ENCODE measurements at places on chromosomes 5 and 9.

GRCh38 chr5:181041043-181041442, 977 bp downstream of the BTNL9 start:
- DNase-seq, result no peak

DNA sequence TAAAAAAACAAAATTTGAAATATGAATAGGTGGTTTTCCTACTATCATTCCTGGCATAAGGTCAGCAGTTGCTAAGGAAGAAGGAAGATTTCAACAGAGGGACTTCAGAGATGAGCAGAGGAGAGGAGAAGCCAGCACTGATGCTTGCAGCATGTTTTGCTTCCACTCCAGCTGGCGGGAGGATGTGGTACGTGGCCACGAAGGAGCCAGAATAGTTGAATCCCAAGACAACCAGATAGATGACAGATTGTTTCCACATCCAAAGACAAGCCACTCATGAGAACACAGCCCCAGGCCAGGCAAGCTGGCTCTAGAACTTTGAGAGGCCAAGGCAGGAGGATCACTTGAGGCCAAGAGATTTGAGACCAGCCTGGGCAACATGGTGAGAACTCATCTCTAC, 15.1 kb downstream of the TIMD4 start:
- DNase-seq, result no peak

DNA sequence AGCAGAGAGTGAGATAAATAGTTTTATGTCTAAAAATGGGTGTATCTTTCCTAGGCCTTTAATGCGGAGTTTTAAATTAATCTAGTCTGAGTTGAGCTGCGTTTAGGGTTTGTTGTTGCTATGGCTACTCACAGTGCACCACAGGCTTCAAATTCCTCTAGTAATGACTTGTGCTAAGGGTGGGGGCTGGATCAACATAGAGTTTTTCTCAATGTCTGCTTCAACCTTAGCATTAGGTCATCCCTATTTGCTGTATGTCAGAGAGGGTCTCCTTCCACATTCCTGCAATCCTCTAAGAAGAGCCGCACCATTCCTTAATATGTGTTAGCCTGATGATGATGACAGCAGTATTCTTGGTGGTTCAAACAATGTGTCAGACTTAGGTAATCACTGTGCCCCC, 465.6 kb upstream of the KIF2A start:
- DNase-seq, result no peak

DNA sequence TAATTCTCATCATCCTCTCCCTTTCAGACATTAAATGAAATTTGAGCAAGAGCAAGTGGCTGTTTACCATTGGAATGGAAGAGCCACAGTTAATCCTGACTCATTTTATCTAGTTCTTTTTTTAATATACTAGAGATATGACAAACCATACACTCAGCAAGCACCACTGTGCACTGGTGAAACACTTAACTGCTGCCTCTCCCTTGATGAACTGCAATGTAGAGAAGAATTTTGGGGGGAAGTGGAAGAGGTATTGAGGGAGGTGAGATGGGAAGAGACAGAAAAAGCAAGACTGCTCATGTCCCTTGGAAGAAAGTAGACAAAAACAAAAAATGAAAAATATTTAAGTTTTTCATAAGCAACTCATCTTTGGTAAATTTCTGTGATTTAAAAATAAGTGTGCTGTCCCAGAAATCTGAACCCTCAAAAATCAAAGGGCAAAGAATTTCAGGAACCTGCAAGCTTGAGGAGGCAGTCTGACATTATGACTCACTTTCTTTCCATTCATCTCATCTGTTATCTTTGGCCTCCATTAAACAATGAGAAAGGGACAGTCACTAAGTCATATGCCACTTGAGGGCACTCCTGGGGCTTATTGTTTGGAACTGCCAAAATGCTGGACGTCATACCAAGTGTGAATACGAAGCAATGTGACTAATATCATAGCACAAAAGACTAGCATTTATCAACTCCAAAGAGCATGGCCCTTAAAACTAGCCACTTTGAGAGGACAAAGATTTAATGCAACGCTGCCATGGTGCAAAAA, 566.8 kb upstream of the DMAC1 start:
- no peak for DNase-seq

DNA sequence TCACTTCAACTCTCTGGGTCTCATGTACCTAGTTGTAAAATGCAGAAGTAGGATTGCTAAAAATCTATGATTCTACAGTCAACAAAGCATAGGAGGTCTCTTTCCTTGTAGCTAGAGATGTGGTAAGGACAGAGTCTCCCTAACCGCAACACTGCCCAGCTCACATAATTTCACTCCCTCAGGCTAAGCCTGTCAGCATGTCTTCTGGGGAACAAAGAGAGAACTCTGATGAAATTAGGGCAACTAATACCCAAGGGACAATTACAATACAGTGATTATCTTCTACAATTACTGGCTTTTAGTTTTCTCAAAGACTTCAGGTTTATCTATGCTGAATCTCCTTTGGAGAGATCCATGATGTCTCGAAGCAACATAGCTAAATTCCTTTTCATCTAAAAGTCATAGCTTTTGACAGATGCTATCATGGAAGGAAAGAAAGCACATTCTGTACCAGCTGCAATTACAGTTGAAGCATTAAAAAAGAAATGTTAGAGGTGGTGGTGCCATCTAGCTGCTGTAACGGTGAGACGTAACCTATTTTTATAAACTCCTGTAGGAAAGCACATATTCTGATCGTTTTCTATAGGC, 141.1 kb upstream of the TARS1 start:
- DNase-seq, result no peak

- DNase-seq, result no peak
Observed at GRCh38 chr9:99438596-99438995, 216.5 kb downstream of the SEC61B start.

DNA sequence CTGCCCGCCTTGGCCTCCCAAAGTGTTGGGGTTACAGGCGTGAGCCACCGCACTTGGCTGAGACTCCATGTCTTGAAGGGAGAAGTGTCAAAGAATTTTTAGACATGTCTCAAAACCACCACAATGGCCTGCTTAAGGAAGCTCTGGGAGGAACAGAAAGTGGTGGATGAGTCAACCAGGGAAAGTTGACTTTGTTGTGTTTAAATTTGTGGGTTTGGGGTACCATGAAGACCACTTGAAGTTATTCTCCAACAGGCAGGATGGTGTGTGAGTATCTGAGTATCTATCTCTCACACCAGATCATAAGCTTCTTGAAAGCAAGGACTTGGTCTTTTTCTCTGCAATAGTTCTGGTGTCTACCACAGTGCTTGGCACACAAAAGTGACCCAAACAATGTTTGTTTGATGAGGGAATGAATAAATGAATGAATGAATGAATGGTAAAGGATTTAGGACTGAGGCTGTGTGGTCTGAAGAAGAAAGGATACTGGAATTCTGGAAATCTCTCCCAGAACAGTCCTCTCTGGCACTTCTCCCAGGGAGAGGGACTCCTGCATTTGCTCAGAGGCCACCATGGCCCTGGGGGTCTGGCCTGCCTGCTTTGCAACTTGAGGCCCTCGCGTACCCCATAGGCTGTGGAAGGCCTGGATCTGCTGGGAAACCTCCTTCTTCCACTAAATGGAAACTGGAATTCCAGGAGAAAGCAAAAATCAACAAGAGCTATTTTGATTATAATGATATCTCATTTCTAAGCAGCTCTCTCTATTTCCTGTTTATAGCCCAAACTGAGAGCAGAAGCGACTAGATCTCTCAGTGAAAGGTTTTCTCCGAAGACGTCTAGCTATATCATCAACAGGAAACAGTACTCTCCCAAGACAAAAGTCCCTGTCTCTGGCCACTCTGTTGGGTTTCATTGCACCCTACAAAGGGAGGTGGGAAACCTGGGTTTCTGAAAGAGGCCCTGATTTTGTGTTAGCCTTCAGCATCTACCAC, 187.9 kb downstream of the PALM2AKAP2 start:
- DNase-seq, result no peak

GRCh38 chr5:159405611-159406031, 75.3 kb upstream of the IL12B start:
- no peak for DNase-seq

DNA sequence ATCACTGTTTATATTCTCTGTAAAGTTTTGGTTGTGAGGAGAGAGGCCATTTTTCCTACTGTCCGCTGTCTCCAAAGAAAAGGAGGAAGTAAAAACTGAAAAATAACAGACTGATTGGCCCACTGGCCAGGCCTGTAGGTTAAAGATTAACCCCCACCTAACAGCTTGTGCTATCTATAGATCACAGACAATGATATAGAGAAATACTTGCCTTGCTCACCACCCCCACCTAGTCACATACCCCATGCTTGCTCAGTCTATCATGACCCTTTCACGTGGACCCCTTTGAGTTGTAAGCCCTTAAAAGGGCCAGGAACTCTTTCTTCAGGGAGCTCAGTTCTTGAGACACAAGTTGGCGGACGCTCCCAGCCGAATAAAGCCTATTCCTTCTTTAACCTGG, 357.4 kb downstream of the PRDM9 start:
- DNase-seq, result no peak

DNA sequence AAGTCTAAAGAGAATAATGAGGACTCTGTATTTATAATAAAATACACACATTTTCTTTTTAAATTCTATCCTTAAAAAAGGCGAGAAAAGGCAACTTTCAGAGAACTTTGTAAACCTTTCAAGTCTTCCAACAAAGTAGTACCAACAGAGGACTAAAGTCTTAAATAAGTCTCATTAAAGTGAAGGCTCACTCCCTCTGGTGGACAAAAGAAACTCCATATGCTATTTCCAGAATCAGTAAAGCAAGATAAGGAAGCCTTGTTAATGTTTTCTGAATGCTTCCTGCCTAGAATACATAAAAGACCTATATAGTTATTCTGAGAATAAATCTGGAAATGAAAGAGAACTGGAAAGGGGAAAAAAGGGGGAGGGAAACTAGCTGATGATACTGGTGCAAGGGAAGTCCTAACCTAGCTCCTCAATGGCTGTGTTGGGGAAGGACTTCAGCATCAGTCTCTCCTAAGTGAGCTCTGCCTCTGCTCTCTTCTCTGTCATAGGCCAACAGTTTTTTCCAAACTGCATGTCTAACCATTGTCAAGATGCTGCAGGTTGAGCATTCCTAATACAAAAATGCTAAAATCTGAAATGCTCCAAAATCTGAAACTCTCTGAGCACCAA, 7.2 kb downstream of the HMGCS1 start:
- DNase-seq, result peak; percentile 7

DNA sequence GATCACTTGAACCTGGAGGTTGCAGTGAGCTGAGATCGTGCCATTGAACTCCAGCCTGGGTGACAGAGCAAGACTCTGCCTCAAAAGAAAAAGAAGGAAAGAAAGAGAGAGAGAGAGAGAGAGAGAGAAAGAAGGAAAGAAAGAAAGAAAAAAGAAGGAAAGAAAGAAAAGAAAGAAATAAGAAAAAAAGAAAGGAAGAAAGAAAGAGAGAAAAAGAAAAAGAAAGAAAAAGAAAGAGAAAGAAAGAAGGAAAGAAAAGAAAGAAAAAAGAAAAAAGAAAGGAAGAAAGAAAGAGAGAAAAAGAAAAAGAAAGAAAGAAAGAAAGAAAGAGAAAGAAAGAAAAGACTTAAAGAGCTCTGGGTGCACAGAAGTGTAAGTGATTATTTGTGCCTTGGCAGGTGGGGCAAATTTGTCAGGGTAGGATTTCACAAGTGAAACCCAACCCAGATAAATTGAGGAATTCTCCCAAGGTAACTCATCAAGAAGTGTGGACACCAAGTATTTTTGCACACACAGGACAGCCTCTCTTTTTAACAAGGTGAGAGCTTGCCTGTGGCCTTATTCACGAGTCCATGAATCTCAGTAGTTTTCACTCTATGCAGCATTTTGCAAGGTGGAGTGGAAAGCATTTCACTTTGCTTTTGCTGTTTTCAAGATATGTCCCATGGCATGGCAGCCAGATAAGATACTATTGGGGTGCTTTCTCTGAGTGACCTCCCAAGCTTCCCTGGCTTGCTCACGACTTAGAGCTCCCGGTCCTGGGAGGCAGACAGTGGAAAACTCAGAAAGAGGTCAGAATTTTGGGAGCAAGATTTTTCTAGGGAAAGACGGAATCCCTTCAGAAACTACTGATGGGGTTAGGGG, 57.8 kb downstream of the C9orf153 start:
- DNase-seq, result no peak

GRCh38 chr9:83043597-83043996, 19.3 kb downstream of the RASEF start:
- no peak for DNase-seq

- no peak for DNase-seq
Observed at GRCh38 chr9:70263421-70263820, 4.6 kb downstream of the SMC5 start.
